ENCODE measurements at places on chromosomes 5 and 9.

DNA sequence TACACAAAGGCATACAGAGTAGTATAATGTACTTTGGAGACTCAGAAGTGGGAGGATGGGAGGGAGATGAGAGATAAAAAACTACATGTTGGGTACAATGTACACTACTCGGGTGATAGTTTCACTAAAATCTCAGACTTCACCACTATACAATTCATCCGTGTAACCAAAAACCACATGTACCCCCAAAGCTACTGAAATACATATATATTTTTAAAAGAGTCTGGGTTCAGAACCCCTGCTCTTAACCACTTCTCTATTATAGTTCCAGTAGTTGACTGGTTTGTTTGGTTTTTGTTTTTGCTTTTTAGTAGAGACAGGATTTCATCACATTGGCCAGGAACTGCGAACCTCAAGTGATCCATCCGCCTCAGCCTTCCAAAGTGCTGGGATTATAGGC, 22.6 kb downstream of the SGTB start:
- no peak for DNase-seq

- no peak for DNase-seq
Measured at GRCh38 chr5:150121448-150122157, 34.0 kb downstream of the PDGFRB start.

DNA sequence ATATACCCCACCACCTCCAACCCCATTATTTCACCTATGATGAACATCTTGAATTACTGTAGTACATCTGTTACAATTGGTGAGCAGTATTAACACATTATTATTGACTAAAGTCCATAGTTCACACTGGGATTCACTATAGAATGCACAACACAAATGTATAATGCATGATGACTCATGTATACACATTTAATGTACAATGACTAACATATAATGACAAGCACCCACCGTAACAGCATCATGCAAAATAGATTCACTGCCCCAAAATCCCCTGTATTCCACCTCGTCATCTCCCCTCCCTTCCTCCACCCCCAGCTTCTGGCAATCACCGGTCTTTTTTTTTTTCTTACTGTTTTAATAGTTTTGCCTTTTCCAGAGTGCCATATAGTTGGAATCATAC, 47.1 kb upstream of the NEK6 start:
- DNase-seq, result peak; percentile 72

GRCh38 chr5:95564450-95564849, 9.5 kb downstream of the ARSK start:
- no peak for DNase-seq

GRCh38 chr5:149519601-149520000, 31.6 kb downstream of the CSNK1A1 start:
- no peak for DNase-seq

- no peak for DNase-seq
Measured at GRCh38 chr5:109987970-109988369, 298.2 kb downstream of the MAN2A1 start.

- DNase-seq, result no peak
Measured at GRCh38 chr5:14895301-14895700, 23.7 kb upstream of the ANKH start.

DNA sequence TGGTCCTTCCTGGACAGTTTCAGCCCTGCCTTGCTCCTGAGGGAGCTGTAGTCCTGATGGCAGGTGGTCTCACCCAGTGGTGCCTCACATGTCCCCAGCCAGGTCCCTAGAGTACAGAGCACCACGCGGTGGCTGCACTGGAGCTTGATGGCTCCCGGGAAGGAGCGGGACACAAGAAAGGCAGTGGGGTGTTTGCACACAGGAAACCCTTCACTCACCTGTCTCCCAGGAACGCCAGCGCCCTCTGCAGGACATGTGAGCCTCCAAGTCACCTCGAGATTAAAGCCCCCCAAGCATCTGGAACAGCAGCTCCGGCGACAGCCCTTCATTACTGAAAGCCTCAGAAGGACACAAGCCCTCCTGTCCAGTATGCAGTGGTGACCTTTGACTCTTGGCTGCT, 19.9 kb upstream of the TMEM250 start:
- peak; percentile 33 for DNase-seq

Data from stimulated activated CD4-positive, alpha-beta T cell treated with anti-CD3 and anti-CD28 coated beads, Interleukin-4, amount 100 ng/mL, for 24 hours (primary cell).